Endodermal cell (in vitro differentiated cells): ENCODE measurements at places on chromosomes 6 and 20. TPM values are rescaled to one million over a fixed set of nuclear protein-coding genes. Genes with fewer than 3 reads are reported as not detected.

The GPLD1 gene
- 4.7 to 7.9 TPM (median 7.5 TPM) in 3 replicates for total RNA-seq

The POM121L2 gene
- total RNA-seq, result 0.19 to 0.27 TPM (median 0.20 TPM) in 3 replicates

The PHACTR3 gene
- 0.13 TPM in 1 of 2 replicates, not detected in the other for total RNA-seq

The SLC17A1 gene
- not detected in 2 replicates for total RNA-seq
